ENCODE measurements at places on chromosomes 6 and 20. TPM values are rescaled to one million over a fixed set of nuclear protein-coding genes. Genes with fewer than 3 reads are reported as not detected.

DNA sequence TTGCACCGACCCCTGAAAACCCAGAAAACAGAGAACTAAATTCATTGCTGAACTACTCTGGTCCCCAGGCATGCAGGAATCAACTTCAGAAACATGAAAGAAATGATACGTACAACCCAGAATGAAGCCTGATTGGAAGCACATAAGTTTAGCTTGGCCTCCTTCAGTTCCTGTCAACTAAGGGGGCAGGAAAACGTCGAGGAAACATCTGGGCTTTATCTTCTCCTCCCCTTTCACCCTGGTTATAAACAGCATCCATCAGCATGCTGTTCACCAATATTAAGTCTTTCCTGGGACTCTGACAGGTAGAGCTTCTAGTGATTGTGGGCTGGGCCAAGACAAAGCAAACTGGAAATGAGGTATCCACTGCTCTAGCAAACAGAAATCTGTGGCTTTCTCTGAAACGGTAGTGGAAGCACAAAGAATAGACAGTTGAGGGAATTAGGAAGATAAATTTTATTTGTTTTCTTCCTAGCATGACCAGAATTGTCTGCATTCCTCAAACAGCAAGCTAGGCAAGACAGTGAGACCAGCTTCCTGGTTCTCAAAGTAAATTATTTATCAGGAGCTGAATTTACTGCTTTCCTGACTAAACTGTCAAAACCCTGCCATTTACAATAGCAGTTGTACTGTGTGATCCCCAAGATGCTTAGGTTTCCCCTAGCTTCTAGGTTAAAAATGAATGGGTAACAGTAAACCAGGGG is 134.4 kb downstream of the PTPRT start:
- H3K4me1 ChIP-seq = no peaks in the 10 kb centered on the region
- H3K4me3 ChIP-seq = no peak overlapping the region
- no peak overlapping the region for H3K27ac ChIP-seq
- no peaks in the 10 kb centered on the region for H3K36me3 ChIP-seq

Gene DCDC2
- total RNA-seq = not detected

GRCh38 chr6:161676586-161676985 is 402.7 kb upstream of the AGPAT4 start:
- H3K36me3 ChIP-seq = no peaks in the 10 kb centered on the region
- peaks cover 5% of the 10 kb centered on the region for H3K27me3 ChIP-seq
- no peak for DNase-seq
- H3K27ac ChIP-seq = no peak overlapping the region
- H3K4me3 ChIP-seq = no peak overlapping the region
- H3K4me1 ChIP-seq = no peaks in the 10 kb centered on the region

Gene LY6G6D
- not detected for total RNA-seq

DNA sequence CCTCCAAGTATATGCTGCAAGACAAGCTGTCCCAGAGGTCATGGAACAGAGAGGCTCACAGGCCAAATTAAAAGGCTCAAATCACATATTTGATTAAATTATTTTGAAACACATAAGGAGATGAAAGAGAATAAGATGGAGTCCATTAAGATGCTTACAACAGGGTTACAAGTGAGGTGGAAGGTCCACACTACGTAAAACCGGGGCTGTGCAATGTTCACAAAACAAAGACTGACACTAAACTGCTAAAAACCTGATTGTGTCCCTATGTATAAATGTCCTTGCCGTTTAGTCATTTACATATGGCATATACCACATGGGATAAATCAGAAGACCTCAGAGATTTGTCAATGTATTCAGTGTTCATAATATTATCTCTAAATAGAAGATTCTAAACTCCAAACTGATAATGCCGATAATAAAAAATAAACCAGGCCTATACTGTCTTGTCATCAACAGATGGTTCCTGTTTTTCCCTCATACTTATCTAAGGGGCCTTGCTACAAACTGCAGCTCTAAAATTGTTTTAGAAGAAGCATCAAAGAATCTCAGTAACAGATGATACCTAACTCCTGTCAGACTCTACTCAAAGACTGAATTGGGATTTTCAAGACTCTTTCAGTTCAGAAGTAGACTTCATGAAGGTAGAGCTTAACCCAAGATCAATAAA is 51.8 kb upstream of the RIPOR2 start:
- no peak overlapping the region for H3K27ac ChIP-seq
- H3K27me3 ChIP-seq = no peaks in the 10 kb centered on the region
- peaks cover 5% of the 10 kb centered on the region for H3K36me3 ChIP-seq
- peaks cover 5% of the 10 kb centered on the region for H3K4me1 ChIP-seq

DNA sequence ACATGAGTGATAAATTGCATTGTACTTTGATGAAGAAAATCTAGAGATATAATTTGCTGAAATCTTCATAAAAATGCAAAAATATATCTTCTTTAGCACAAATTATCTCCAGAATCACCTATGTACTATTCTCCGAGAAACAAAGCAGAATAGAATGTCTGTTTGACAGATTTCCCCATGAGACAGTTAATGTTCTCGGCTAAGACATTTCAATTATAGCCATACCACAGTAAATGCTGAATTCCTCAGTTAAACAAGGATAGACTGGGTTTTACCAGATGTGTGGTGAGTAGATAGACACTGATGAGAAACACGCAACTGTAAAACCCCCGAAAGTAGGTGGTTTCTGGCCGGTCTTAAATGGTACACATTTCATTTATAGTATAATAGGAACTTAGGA is 69.8 kb downstream of the SNAP25 start:
- H3K27me3 ChIP-seq = no peaks in the 10 kb centered on the region
- H3K4me1 ChIP-seq = peaks cover 19% of the 10 kb centered on the region
- no peaks in the 10 kb centered on the region for H3K36me3 ChIP-seq
- DNase-seq = no peak
- no peak overlapping the region for H3K27ac ChIP-seq

Gene SLC18B1
- 5.8 TPM for total RNA-seq

DNA sequence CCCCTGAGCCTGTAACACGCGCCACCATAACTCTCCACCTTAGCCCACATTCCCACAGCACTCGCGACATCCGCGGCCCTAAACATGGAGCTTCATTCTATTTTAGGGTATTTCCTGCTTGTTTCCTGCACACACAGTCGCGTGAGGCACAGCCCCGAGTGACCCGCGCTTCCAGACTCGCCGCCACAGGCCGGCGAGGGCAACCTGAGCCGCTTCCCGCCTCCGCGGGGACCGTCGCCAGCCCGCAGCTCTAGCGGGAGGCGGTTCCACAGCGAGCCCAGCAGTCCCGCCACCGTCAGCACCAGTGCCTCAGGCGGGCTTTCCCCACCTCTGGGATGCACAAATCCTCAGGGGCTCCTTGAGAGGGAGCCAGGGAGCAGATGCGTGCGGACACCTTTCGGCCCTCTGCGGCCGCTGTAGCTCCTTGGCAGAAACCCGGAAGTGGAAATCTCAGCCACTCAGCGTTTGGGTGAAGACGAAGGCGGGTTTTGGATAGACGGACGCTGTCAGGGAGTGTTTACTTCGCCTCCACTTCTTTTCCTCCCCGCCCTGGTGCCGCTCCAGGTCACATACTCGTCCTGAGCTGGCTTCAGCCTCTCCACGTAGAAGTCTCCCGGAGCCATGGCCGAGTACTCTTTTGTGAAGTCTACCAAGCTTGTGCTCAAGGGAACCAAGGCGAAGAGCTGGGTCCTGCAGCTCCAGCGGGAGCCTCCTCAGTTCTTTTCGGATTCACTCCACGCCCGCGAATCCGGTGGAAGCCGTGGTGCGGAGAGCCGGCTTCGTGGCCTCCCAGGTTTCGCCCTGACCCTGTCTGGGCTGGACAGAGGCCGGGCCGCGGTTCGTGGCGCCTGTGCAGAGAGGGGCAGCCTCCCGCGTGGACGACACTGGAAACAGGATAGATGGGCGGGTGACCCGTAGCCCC is 2177.4 kb upstream of the DEFB115 start:
- H3K27ac ChIP-seq = no peak overlapping the region
- peaks cover 10% of the 10 kb centered on the region for H3K36me3 ChIP-seq
- H3K4me3 ChIP-seq = no peak overlapping the region
- peaks cover 2% of the 10 kb centered on the region for H3K27me3 ChIP-seq
- no peaks in the 10 kb centered on the region for H3K4me1 ChIP-seq

DNA sequence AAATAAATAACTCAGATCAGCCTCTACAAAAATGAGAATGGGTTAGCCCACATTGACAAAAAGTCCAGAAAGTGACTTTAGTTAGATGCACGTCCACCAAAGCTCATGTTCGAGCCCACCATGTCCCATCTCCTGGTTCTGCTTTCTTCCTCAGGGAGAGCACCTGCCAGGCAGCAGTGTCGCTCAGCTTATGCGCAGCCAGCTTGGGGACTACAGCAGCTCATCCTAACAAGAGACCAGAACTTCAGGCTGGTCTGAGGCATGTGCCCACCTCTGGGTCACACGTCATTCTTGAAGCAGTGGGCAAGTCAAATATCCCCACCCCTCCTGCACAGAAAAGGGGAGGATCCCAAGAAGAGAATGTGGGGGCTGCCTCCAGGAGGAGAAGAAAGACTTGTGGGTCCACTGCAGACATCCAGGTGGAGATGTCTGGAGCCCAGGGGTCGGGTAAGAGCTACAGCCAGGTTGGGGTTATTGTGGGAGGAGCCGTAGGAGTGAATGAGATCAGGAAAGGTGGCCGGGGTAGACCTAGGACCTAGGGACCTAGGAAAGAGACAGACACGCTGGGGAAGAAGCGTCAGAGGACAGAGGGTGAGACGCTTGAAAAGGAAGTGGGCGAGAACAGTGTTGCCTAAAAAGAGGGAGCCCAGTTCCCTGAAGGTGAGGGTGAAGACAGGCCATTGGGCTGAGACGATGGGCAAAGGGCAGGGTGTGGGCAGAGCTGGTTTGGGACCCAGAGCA is 52.5 kb downstream of the SSR1 start:
- peak overlapping the region; percentile 99 for H3K27ac ChIP-seq
- peak overlapping the region; percentile 94 for H3K4me3 ChIP-seq
- peaks cover 4% of the 10 kb centered on the region for H3K36me3 ChIP-seq
- H3K4me1 ChIP-seq = peaks cover 21% of the 10 kb centered on the region
- no peak for DNase-seq

Gene OOEP
- total RNA-seq = not detected

- no peak for DNase-seq
- H3K36me3 ChIP-seq = peaks cover 7% of the 10 kb centered on the region
These were observed 138.9 kb downstream of the TBX18 start for GRCh38 chr6:84625506-84625905.

DNA sequence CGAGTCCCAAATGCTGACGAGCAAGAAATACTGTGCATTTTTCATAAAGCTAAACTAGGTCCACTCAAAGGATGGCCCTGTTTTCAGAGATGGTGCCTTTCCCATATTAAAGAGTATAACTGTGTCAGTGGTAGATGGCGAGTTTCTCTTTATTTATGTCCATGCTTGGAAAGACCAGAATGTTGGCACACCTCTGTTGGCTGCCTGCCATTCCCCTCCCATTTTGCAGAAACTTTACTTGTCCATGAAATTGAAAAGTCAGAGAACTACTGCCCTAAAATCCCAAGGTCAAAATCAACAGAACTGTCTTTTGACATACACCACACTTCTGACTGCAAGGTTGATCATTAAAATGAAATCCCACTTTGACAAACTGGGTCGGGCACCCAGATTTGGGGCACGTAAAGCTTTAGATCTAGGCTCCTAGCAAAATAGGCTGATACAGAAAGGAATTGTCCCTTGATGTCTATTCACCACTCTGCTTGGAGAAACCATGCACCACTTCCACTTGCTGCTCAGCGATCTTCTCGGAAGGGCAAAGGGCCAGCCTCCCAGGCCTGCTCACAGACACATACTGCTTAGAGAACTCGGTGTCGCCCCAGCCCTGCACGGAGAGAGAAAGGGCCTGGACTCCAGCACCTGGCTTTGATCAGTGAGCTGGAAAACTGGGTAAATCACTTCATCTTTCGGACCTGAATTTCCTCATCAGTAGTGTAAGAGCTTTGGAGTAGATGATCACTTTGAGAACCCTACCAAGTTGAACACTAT is 130.0 kb downstream of the AGPAT4 start:
- H3K4me1 ChIP-seq = peaks cover 5% of the 10 kb centered on the region
- H3K27me3 ChIP-seq = peaks cover 4% of the 10 kb centered on the region
- DNase-seq = no peak
- H3K27ac ChIP-seq = no peak overlapping the region
- no peak overlapping the region for H3K4me3 ChIP-seq

GRCh38 chr20:24628985-24629384 is 159.6 kb downstream of the SYNDIG1 start:
- peaks cover 7% of the 10 kb centered on the region for H3K36me3 ChIP-seq
- peaks cover 18% of the 10 kb centered on the region for H3K27me3 ChIP-seq
- DNase-seq = no peak
- H3K4me3 ChIP-seq = no peak overlapping the region
- peaks cover 9% of the 10 kb centered on the region for H3K4me1 ChIP-seq

DNA sequence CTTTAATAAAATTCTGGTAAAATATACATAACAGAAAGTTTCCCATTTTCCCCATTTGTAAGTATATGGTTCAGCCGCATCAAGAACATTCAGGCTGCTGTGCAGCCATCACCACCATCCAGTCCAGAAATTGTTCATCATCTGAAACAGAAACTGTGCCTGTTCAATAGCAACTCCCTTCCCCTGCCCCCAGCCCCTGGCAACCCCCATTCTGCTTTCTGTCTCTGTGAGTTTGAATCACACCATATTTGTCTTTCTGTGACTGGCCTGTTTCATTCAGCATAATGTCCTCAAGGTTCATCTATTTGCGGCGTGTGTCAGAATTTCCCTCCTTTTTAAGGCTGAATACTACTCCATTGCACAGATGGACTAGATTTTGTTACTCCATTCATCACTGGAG is 19.1 kb downstream of the VSTM2L start:
- H3K36me3 ChIP-seq = peaks cover 4% of the 10 kb centered on the region
- peak overlapping the region; percentile 2 for H3K27ac ChIP-seq
- H3K4me3 ChIP-seq = no peak overlapping the region
- H3K27me3 ChIP-seq = peaks cover 10% of the 10 kb centered on the region

Gene TBXT
- total RNA-seq = not detected

Gene DEF6
- 1.8 TPM for total RNA-seq

GRCh38 chr6:63635215-63635587 is 401 bp upstream of the PHF3 start:
- H3K36me3 ChIP-seq = no peaks in the 10 kb centered on the region
- H3K27ac ChIP-seq = peak overlapping the region; percentile 83
- no peak for DNase-seq
- H3K4me1 ChIP-seq = peaks cover 11% of the 10 kb centered on the region
- H3K4me3 ChIP-seq = peak overlapping the region; percentile 97

Gene LAMA4
- 0.22 TPM for total RNA-seq

Gene TMEM217
- total RNA-seq = not detected

GRCh38 chr6:44787254-44787834 is 399.8 kb downstream of the CDC5L start:
- no peak for DNase-seq
- no peaks in the 10 kb centered on the region for H3K4me1 ChIP-seq
- H3K27me3 ChIP-seq = peaks cover 3% of the 10 kb centered on the region
- no peaks in the 10 kb centered on the region for H3K36me3 ChIP-seq

DNA sequence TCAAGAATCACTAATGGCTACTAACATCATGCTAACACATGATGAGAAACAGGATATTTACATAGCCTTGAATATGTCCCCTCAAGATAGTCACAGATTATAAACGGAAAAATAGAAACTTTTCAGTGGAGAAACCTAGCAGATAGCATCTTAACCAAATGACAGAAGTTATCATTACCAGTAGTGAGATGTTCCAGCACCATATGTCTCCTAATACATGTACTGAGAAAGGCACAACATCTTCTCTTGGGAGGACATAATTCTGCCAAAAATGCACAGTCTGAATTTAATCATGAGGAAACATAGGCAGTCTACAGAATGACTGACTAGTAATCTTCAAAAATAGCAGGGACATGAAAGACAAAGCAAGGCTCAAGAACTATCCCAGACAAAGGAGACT is 19.9 kb upstream of the PRIM2 start:
- no peaks in the 10 kb centered on the region for H3K36me3 ChIP-seq
- H3K4me3 ChIP-seq = no peak overlapping the region
- H3K4me1 ChIP-seq = peaks cover 2% of the 10 kb centered on the region
- no peak overlapping the region for H3K27ac ChIP-seq
- no peak for DNase-seq

GRCh38 chr6:166946125-166946524 is 10.2 kb downstream of the RNASET2 start:
- H3K27ac ChIP-seq = no peak overlapping the region
- peaks cover 3% of the 10 kb centered on the region for H3K27me3 ChIP-seq
- H3K4me1 ChIP-seq = peaks cover 11% of the 10 kb centered on the region

Gene ENPP5
- total RNA-seq = 1.2 TPM
